ENCODE measurements at places on chromosomes 5 and 9.

DNA sequence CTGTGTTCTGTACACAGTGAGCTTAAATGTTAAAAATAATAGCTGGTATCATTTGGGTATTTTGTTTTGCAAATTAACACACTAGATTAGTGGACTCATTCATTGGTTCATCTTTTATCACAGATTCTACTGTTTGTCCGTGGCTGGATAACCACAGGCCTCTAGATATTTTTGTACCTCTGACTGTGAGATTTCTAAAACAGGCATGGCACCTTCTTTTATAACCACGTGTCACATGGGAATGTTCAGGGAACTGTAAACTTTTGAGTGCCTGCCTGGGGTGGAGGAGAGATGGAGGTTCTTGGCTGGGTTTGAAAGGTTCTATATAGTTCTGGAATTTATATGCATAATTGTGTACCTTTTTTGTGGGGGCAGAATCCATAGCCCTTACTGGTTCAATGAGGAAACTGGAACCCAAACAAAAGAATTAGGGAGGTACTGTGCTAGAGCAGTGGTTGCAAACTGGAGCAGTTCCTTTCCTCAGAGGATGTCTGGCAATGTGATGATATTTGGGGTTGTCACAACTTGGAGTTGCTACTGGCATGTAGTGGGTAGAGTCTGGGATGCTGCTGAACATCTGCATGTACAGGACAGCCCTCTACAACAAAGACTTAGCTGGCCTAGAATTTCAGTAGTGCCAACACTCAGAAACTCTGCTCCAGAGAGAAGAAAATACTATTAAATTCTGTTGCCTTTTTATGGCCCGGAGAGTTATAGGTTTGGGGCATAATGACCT is 16.9 kb downstream of the TLE4 start:
- DNase-seq = no peak

DNA sequence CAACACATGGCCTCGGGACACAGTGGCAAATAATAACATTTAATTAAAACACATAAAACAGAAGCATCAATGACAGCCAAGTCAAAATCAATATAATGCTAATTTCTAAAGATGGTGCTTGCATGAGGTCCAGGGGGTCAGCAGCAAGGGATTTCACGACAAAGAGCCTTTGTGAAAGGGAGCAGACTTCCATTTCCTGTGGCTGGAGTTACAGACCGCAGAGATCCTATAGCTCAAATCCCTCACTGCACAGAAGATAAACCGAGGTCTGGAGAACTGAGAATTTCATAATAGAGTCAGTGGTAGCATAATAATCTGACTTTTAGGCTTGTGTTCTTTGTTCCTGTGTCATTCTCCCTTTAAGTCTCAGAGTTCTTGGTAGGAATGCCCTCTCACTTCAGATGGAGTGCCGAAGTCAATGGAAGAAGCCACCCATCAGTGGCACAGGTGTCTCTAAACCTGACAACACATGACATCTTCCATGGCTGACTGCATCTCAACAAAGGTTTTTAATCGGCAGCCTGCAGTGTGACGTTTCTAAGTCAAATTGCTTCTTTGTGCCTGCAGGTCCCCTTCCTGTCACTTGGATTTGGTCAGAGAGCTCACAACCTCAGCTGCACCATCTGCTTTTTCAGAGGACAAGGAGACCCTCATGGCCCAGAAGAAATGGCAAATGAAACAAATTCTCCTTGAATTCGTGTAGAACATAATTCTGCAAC is 67.4 kb downstream of the CARTPT start:
- no peak for DNase-seq

- DNase-seq = no peak
Observed at GRCh38 chr5:56595566-56595965, 219.8 kb upstream of the MAP3K1 start.

DNA sequence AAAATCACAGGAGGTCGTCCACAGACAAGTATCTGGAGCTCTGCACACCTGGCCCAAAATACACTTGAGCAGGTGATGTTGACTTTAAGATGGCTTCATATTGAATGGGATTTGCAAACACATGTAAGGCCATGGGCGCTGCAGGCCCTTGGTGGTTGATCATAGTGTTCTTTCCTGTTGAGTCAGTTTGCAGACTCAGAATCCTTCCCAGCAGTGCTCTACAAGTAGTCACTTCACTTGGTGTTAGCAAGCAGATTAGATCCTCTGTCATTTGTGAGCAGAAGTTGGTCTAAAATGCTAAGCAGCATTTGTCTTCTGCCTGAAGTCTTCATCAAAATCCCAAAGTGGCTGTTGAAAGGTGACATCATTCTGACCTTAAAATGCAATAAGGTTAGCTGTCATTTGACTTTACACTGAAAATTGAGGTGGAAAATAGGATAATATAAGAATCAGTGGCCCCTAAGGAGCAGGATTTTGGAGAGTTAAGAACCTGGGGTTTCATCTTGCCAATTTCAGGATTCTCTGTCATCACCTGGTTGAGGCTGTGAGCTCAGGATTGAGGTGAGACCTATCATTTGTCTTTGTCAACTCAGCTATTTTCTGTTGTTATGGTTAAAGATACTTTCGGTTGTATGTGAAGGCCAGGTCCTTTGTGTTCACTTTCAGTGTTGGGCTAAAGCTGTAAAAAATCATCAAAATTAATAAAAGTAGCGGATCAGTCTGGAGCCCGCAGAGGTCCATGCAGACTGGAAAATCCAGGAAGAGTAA is 114.5 kb downstream of the LRRC70 start:
- DNase-seq = no peak

DNA sequence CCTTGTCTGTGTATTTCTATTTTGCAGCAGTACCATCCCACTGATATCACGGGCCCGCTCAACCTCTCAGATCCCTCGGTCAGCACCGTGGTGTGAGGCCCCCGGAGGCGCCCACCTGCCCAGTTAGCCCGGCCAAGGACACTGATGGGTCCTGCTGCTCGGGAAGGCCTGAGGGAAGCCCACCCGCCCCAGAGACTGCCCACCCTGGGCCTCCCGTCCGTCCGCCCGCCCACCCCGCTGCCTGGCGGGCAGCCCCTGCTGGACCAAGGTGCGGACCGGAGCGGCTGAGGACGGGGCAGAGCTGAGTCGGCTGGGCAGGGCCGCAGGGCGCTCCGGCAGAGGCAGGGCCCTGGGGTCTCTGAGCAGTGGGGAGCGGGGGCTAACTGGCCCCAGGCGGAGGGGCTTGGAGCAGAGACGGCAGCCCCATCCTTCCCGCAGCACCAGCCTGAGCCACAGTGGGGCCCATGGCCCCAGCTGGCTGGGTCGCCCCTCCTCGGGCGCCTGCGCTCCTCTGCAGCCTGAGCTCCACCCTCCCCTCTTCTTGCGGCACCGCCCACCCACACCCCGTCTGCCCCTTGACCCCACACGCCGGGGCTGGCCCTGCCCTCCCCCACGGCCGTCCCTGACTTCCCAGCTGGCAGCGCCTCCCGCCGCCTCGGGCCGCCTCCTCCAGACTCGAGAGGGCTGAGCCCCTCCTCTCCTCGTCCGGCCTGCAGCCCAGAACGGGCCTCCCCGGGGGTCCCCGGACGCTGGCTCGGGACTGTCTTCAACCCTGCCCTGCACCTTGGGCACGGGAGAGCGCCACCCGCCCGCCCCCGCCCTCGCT is 1.9 kb downstream of the LRRC26 start:
- no peak for DNase-seq

GRCh38 chr5:19790829-19791466 is 197.1 kb downstream of the CDH18 start:
- DNase-seq = no peak

DNA sequence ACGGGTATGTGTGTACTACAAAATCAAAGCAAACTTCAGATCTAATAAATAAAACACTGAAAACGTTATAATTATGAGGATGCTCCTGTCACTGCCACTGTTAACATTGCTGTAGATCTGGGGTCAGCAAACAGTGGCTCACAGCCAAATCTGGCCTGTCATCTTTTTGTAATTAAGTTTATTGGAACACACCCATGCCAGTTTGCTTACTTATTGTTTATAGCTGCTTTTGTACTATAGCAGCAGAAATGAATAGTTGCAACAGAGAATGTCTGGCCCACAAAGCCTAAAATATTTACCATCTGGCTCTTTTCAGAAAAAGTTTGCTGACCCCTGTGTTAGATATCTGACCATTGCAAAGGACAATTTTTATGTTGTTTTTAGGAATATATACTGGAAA is 32.1 kb downstream of the PRRC1 start:
- no peak for DNase-seq
